Mucosa of descending colon (tissue), 3 donors: ENCODE measurements at places on chromosomes 13 and 19. TPM values are rescaled to one million over a fixed set of nuclear protein-coding genes. Genes with fewer than 3 reads are reported as not detected.
A peak's percentile ranks its signal among the peaks of the same experiment; 100 is the strongest.

- peak; percentile 25 for DNase-seq
These were observed 81.2 kb downstream of the COL4A2 start for GRCh38 chr13:110388108-110388943.

DNA sequence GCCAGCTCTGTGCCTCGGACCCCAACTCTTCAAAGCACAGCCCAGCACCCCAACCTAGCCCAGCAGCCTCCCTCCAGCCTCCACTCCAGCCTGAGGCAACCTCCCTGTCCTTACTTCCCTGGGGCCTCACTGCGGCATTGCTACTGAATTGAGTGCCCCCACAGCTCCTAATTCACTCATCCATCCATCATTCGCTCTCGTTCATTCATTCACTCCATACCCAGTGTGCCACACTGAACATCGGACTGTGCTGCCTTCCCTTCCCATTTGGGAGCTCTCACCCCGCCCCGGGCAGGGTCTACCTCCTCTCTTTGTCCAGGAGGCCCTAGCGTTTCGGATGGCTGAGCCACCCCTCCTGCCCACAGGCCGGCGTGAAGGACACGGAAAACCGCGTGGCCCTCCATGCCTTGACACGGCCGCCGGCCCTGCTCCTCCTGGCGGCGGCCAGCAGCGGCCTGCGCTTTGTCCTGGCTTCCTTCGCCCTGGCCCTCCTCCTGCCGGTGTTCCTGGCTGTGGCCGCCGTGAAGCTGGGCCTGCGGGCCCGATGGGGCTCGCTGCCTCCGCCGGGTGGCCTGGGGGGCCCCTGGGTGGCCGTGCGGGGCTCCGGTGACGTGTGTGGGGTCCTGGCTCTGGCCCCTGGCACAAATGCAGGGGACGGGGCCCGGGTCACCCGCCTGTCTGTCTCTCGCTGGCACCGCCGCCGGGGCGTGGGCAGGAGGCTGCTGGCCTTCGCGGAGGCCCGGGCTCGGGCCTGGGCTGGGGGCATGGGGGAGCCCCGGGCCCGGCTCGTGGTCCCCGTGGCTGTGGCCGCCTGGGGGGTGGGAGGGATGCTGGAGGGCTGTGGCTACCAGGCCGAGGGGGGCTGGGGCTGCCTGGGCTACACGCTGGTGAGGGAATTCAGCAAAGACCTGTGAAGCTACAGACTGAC lies 1.3 kb downstream of the NAT14 start:
- DNase-seq = no peak

- DNase-seq = no peak
These were observed 57.1 kb upstream of the HTR2A start for GRCh38 chr13:46953941-46954340.

DNA sequence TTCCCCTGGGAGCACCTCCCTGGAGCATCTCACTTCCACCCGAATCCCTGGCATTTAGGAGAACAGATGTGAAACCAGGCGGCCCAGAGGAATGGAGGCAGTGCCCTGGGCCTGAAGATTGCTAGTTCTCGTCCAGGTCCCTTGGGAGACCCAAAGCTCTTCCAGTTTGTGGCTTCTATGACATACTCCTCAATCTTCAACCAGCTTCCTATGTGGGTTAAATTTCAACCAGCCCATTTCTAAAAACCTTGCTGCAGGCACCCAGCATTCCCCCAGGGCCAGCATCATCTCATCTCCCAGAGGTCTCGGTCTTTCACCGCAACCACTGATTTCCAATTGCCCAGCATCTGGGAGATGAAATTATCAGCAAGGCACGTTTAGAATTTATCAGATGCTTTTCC lies 46.0 kb upstream of the STK24 start:
- no peak for DNase-seq

GRCh38 chr19:46614114-46614722 lies 10.7 kb downstream of the PTGIR start:
- DNase-seq = peak; percentile 92

DNA sequence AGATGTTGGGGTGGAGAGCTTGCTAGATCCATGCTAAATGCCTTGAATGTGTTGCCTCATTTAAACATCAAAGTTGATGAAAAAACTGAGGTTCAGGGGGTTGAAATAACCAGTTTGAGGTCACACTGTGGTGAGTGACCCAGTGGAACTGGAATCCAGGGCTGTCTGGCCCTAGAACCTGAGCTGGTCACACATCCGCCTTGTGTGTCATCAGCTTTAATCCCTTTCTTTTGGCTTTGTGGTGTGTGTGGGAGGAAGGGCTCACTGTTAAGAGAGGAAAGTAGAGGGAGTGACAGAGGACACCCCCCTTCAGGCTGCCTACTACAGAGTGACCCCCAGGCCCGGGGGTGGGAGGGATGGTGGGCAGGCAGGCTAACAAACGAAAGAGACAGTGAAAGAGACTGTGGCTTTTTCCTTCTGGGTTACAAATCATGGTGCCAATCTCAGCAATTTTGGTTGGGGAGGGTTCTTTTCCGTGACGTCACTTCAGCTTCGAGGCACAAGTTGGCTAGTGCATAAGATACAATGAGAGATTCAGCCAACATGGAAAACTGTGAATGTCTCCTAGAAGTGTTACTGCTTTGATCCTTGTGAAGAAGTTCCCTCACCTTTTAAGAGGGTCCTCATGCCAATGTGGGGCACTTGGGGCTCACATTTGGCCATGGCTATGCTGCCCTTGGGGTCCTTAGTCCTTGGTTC lies 164.9 kb downstream of the DLEU7 start:
- no peak for DNase-seq

MAST1 gene
- 1.2 TPM for total RNA-seq

SMIM24 gene
- 8.5 TPM for total RNA-seq

POSTN gene
- 75.3 TPM for total RNA-seq

TGFBR3L gene
- not detected for total RNA-seq
